ENCODE measurements at places on chromosomes 2 and 18.
A peak's percentile ranks its signal among the peaks of the same experiment; 100 is the strongest.

- peak; percentile 38 for DNase-seq
Measured at GRCh38 chr2:184769023-184769422, 170.7 kb downstream of the ZNF804A start.

DNA sequence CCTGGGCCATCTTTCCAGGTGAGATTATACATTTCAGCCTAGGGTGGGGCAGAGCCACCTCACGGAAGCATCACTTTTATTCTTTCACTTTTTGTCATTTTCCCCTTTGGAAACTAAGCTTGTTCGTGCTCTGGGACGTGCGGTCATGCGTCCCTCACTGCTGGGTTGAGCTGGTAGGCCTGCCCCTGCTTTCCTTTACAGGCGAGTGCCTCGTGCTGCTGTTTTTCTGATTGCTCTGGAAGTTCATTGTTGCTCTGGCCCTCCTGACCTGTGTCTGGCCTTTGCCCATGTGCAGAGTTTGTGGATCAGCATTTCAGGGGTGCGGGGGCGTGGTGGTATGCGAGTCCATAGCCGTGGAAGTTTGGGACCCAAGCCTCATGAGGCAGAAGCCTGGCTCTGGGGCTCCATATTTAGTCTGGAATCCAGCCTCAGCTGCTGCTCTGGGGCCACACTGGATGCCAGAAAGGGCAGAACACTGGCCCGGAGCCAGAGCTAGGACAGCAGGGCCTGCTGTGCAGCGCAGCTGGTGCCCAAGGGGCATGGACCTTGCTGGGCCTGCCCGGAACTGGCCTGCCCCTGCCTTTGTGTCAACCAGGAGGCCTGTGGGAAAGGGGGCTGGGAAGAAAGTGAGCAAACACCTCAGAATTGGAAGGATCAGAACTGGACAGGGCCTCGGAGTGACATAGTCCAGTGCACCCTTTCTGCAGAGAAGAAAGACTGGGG is 51.1 kb downstream of the CTIF start:
- no peak for DNase-seq

GRCh38 chr2:40098786-40099470 is 319.9 kb upstream of the THUMPD2 start:
- peak; percentile 84 for DNase-seq

DNA sequence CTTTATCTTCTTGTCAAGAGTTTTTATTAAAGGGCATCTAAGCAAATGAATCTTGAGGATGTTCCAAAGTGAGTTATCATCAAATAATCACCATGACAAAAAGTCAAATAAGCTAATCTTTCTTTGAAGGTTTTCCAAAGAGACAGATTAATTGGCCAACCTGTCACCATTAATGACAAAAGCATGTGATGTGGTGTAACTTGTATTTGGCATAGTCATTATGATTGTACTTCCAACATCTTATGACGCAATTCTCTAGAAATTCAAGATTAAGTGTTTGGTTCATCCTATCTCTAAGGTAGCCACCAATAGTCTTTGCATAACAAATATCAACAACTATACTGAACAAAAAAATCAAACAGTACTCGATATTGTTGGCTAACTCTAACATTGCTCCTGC is 28.6 kb downstream of the RBMS1 start:
- no peak for DNase-seq

DNA sequence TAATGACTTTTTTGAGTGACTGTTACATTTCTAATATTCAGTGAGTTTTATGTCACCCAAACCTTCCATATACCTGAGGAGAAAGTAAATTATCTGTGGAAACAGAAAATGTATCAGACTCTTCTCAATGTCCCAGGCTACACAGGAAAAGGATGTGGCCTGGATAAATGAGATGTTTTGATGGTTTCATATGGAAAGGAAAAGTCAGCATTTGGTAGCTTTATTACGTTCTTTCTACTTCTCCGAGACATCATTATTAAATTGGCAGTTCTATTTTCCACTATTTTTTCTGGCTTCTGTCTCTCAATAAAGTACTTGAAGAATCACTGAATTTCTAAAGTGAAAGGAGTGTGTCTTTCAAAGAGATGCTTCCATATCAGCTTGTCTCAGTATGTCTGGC is 847.0 kb upstream of the CRIM1 start:
- DNase-seq: no peak

DNA sequence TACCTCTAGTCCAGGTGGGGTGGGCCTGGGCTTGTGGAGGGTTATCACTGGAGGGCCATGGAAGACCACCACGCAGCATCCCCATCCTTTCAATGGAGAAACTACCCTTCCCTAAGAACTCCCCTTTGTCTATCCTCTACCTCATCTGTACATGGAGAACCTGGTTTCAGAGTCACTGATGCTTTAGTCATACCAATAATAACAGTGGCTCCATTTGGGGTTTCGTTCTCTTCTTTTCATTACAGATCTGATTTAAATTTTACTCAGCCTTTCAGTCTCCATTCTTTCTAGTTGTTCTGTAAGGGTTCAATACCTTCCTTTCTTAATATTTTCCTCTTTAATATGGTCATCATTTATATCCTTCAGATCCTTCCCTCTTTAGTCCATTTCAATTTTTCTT is 54.6 kb upstream of the ZFP36L2 start:
- no peak for DNase-seq

GRCh38 chr2:36165132-36165531 is 190.4 kb upstream of the CRIM1 start:
- DNase-seq: no peak

GRCh38 chr2:112671801-112672200 is 26.1 kb downstream of the SLC20A1 start:
- DNase-seq: no peak

- DNase-seq: no peak
Measured at GRCh38 chr2:186855216-186855615, 6.2 kb upstream of the ZSWIM2 start.

DNA sequence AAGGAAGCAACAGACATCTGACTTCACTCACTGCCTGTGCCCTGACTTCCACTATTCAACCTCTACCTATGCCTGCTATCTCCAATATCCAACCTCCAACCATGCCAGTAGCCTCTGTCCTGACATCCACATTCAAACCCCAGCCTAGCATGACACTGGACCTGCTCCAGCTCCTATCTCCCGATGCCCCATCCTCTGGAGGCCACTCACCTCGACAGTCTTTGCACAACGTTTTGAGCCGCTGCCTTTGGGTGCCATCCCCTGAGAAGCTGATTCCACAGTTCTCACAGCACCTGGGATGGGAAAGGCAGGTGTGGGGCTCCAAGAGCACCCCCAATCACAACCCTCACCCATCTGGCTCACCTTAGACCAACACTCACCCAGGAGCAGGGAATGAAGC is 4.9 kb downstream of the MBD1 start:
- DNase-seq: no peak

GRCh38 chr2:189226017-189226416 is 46.5 kb upstream of the COL5A2 start:
- no peak for DNase-seq

DNA sequence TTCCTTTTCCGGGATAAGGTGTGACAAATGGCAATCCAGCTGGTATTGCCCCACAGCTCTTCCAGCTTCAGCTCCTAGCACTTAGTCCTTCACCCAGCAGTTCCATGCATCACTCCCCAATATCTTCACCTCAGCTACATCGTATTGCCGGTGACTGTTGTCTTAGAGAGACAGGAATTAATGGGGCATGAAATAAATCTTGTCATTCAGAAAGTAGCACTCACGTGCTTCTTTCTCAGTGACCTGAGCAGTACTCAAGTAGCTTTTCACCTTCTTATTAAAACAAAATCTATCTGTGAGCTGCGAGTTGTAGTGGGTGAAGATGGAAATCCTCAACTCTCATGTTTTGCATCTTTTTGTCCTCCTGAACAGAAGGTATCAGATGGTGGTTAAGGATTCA is 72.8 kb downstream of the PTH2R start:
- no peak for DNase-seq

- DNase-seq: no peak
Measured at GRCh38 chr18:24246143-24246542, 107.3 kb downstream of the CABYR start.

DNA sequence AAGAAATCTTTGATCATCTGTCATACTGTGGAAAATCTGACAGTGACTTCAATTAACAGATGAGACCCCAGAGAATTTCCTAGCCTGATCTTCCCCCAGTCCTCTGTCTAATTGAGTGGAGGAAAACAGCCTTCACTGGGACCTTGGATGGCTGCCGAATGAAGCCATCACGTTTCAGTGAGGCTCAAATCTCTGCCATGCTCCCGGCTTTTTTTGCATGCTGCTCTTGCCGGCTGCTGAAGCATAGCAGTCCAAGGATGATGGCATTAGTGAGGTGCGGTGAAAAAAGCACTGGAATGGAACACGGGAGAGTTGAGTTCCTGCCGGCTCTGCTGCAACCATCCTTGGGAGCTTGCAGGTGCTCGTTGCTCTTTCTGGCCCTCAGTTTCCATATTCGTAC is 430.5 kb downstream of the SLC4A3 start:
- DNase-seq: no peak

DNA sequence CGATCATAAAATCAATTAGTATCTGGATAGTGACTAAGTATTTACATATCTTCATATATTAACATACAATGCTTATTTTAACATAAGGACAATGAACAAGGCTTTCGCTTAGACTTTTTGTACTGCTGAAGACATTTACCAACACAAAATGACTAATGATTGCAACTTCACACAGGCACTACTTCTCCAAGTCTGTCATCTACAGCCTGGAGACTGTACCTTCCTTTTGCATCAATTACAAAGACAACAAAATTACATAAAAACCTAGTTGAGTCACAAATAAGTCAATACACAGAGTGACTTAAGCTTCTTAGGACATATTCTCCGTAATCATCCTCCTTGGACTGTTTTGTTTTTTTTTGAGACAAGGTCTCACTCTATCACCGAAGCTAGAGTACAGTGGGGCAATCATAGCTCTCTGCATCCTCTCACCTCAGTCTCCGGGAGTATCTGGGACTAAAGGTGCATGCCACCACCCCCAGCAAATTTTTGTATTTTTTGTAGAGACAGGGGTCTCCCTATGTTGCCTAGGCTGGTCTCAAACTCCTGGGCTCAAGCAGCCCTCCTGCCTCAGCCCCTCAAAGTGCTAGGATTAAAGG is 15.9 kb downstream of the PUM2 start:
- no peak for DNase-seq

DNA sequence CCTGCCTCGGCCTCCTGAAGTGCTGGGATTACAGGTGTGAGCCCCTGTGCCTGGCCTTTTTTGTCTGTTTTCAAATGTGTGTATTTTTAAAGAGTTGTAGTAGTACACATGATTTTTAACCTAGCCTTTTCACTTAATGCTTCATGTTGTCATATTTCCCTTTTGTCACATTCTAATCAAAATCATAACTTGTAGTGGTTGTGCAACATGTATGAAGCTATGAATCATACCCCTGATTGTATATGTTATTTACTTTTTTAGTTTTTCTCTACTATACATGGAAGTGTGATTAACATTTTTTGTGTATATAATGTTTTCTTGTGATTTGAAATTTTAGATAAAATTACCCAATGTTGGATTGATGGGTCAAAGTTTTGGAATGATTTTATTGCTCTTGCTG is 8.5 kb downstream of the GEN1 start:
- no peak for DNase-seq

- no peak for DNase-seq
Measured at GRCh38 chr2:26913606-26913998, 56.8 kb upstream of the MAPRE3 start.

Measured in fibroblast of skin of left biceps (primary cell).